ENCODE measurements at places on chromosomes 12 and 14.

DNA sequence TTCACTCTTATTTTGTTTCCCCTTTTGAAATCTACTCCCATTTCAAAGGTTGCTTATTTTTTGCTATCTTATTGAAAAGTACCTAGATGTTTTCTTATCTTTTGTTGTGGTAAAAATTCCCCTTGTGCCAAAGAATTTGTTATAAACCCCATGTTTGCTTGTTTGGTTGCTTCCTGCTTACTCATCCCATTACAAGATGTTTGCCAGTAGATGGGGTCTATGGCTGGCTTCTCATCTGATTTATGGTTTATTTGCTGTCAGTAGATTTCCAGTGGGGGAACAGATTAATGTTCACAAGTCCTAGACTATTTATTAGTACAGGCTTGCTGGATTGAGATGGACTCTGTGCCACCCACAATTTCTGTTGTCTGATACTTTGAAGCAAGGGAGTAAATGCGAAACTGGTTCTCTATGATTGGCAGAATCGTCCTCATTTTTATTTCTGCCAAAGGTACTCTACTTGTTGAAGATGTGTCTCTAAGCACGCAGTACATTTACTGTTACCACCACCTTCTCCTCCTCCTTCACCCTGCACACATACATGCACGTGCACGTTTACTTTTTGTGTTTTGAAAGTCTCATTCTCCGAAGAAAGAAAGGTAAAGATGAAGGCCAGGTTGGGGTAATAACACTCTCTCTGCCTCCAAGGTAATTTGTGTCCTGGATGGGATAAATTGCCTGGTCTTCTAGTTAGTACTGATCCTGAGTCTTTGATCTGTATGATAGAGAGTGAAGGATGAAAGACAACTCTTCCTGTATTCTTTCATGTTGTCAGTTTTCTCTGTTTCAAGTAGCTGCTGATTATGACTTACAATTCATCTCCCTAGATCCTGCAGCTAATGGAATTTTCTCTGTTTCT lies 117.2 kb upstream of the ATP2B1 start:
- DNase-seq = no peak

- no peak for DNase-seq
These were observed 136.5 kb downstream of the NTF3 start for GRCh38 chr12:5568325-5568981.

- DNase-seq = no peak
These were observed 1.0 kb upstream of the ACACB start for GRCh38 chr12:109115404-109115757.

DNA sequence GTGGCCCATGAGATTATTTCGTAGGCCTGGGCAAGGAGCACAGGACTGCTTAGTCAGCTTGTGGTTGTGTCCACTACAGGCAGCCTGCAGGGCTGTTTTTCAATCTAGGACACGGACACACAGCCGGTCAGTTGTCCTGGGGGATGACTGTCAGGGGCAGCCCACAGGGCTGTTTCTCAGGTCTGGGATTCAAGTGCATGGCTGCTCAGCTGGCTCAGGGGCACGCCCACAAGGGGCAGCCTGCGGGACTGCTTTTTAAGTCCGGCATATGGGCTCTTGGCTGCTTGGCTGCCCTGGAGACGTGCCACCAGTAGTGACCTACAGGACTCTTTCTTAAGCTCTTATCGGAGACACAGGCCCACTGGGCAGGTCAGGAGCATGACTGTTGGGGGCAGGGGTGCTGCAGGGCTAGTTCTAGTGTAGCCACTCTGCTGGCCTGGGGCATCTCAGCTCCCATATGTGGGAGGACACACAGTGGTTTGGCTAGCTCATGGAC lies 26.6 kb upstream of the GTF2A1 start:
- no peak for DNase-seq

DNA sequence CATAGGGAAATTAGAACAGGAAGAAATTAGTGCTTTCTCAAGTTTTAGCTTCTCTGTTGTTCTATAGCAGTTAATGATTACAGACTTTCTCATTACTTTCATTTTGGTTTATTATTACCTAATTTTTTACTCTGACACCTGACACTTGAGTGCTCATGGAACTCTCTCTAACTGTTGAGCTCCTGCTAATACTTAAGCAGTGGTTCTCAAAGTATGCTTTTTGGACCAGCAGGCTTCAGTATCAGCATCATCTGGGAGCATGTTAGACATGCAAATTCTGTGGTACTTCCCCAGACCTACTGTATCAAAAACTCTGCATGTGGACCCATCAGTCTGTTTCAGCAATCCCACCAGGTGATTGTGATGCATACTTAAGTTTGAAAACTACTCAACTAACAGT lies 235.3 kb downstream of the CCDC91 start:
- DNase-seq = no peak

- no peak for DNase-seq
These were observed 14.8 kb upstream of the PAX9 start for GRCh38 chr14:36646664-36647416.

DNA sequence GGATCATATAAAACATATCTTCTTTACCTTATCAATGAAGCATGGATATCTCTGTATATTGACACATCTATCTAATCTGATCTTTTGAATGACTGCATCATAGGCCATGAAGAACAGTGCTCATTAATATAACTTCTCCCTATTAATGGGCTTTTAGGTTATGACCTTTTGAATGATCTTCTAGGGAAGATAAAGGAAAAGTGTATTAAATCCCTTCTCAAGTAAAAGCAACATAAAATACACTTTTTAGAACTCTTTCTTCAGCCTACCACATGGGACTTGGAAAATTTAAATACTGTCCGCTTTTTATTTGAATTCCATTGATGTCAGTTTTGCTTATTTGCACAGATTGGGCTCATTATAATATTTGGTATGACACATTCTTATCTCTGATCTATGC lies 425.4 kb downstream of the MED13L start:
- DNase-seq = no peak

DNA sequence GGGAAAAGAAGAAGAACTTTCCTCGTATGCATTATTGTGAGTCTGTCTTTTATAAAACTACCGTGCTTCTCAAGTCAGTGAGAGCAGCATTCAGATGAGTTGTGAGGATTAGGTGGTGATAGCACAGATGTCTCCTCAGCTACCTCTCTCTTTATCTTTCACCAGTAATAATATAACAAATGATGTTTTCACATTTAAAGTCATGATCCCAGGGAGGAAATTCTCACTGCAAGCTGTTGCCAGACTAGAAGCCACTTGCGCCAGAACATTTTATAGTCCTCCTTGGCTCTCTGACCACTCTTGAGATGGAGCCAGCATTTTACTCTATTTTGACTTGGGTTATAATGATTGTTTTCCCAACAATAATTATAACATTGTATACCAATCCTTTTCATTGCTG lies 443.1 kb downstream of the AEBP2 start:
- no peak for DNase-seq

- DNase-seq = no peak
These were observed 73.0 kb upstream of the FICD start for GRCh38 chr12:108442067-108442466.

DNA sequence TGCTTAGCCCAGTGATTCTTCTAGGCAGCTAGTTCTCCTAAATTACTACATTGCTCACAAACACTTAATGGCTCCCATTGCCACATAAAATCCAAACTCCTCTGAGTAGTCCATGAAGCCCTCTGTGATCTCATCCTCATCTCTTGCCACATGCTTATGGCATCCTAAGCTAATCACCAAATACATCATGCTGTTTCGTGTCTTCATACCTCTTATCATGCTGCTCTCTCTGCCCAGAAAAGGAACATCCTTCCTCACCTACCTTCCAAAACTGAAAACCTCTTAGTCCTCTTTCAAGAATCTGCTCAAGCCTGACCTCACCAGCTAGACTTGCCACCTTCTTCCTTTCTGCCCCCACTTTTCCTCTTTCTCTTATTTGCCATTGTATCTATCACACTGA lies 108.5 kb downstream of the DUSP6 start:
- DNase-seq = no peak

DNA sequence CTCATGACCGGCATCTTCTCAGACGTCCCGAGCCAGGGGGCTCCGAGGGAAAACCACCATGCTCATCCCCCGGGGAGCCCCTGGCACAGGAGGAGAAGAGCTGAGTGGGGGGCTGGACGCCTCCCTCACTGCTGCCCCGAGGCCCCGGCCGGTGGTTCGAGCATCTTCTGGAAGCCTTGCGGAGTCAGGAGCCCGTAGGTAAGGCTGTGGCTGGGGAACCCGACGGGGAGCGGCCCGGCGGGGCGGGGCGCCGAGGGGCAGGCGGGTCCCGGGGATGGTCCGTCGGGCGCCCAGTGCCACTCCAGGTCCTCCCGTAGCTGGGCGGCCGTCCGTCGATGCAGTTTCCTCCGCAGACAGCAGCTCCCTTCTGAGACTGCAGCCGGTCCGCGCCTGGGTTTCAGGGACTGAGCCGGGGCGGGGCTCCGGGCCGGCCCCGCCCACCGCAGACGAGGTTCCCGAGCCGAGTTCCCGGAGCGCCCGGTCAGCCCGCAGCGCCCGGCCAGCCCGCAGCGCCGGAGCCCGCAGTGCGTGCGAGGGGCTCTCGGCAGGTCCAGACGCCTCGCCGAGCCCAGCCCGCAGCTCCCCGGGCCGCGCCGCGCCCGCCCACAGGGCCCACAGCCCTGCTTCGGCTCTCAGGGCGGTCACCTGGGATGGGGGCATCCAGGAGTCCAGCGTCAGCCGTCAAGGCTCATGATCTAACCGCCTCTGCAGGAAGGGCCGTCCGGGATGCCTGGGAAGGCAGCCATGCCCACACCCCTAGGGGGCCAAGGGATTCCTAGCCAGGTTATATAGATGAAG lies at the start of gene PGF:
Gene PGF (minus strand): TSS at position 369 of the 798 bp plus-strand sequence. CDS start 355 bp downstream, at position 14.
- DNase-seq = peak; percentile 18

DNA sequence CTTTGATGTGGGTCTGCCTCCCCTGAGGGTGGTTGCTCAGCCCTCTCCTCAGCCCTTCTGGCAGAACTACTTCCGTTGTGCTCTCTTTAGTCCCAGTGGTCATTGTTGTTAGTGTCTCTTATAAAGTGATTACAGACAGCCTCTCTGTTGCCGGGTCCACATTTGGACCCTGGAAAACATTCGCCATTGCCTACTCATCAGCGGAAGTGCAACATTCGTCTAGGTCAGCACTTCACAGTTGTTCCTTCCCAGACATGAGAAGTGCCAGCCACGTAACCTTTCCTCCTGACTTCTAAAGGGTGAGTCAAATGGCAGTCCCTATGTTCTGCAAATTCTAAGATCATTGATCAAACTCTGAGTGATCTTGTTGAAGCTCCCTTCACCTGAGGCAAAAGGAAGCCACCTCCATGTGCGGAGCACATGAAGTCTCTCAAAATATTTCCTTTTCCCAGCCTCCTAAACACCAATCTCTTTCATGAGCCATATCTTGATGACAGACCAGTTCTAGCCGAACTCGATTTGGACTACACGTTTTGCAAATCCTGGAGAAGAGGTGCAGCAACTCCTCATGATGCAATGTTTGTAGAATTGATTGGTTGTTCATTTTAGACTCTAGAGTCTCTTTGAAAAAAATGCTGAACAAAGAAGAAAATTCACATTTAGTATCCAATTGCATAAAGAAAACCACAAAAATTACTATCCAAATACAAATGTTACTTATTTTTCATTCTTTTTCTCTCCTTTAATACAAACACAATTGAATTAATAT lies 163.8 kb downstream of the RPL10L start:
- DNase-seq = no peak

GRCh38 chr14:91417983-91418386 lies 365 bp upstream of the CCDC88C start:
- peak; percentile 59 for DNase-seq

DNA sequence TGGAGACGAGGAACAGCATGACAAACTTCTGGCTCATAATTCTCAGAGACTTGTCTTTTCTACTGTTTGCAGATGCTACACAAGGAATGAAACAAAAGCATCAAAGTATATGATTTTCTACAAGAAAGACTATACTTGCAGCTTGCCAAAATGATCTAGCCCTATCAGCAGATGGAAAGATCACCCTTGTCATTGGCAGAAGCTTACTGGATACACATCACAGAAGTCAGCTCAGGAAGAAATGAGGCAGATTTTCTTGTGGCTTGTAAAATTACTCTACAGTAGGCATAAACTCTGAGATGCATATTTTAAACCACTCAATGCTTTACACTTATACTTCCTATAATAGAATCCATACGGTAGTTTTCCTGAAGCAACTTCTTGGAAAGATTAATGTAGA lies 20.6 kb downstream of the E2F7 start:
- DNase-seq = no peak

DNA sequence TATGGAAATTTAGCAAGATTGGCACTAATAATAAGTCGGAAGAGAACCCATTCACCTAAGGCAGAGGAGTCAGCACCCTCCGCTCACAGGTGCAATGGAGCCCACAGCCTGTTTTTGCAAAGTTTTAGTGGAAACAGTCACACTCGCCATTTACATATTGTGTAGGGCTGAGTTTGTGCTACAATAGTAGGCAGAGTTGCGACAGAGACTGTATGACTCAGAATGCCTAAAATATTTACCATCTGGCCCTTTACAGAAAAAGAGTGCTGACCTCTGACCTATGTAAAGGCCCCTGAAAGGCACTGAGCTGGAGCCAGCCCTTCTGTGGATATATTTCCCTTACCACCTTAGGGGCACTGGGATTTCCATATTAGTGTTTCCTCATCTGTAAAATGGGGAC lies 79.0 kb downstream of the PRIMA1 start:
- DNase-seq = no peak

DNA sequence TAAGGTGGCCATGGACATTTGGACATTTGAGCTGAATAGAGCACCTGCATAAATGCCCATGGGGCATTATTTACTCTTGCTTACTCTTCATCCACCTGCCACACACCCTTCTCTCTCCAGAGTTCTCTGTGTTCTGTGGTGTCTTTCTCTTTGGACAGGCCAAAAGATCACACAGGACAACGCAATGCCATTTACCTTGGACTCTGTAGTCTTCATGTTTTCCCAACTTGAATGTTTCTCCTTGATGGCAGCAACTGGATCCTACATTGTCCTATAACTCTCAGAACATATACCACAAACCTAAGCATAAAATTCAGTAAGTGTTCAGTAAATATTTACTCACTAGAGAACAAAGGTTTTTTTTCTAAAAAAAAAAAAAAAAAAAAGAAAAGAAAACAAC lies 41.7 kb upstream of the PTHLH start:
- no peak for DNase-seq

- DNase-seq = no peak
These were observed 33.4 kb downstream of the FNTB start for GRCh38 chr14:65019944-65020566.

GRCh38 chr12:124172636-124173035 lies 122.3 kb upstream of the RFLNA start:
- no peak for DNase-seq

- DNase-seq = no peak
These were observed 399.9 kb downstream of the FSCB start for GRCh38 chr14:44107156-44107555.

DNA sequence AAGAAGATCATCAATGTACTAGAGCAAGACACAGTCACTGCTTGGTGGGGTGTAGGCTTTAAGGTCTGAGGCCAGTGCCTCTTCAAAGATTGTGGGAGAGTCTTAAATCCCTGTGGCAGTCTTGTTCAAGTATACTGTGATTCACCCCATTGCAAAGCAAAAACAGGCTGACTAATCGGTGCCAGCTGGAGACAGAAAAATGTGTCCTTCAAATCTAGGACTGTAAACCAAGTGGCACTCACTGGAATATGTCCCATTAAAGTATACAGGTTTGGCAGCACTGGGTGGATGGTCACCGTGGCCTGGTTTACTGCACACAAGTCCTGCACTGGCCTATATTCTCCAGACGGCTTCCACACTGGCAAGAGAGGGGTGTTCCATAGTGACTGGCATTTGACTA lies 1315.3 kb downstream of the TMEM121 start:
- no peak for DNase-seq

All from activated CD4-positive, alpha-beta T cell treated with anti-CD3 and anti-CD28 coated beads for 1 hour (primary cell).